ENCODE measurements at places on chromosomes 6 and 20.

GRCh38 chr6:51057296-51057695 is 238.6 kb downstream of the TFAP2B start:
- DNase-seq, result no peak

DNA sequence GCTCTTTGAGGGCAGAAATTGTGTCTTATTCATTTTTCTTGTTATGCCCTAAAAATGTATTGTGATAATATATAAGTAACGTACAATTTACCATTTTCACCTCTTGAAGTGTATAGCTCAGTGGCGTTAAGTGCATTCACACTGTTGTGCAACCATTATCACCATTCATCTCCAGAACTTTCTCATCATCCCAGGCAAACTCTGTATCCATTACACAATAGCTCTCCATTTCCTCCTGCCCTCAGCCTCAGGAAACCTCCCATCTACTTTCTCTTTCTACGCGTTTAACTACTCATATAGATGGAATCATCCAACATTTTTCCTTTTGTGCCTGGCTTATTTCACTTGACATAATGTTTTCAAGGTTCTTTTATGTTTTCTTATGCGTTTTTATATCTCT is 184.6 kb downstream of the ESR1 start:
- DNase-seq, result no peak

DNA sequence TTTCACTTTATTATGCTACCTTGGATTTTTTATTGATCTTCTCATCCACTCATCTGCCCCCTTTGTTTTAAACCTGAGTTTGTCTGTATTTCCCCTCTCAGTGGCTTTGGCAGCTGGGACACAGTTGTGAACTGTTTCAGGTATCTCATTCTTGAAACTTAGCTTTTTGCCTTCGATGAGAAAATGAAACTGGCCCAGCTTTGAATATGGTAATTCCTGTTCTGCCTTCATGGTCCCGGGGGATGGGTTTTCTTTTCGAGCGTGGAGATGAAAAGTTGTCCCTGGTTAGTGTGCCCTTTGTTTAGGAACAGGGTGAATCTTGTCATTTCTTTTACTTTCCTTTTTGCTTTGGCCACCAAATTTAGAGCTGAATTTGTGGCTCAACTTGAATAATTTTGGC is 25.6 kb downstream of the DHX35 start:
- DNase-seq, result no peak

DNA sequence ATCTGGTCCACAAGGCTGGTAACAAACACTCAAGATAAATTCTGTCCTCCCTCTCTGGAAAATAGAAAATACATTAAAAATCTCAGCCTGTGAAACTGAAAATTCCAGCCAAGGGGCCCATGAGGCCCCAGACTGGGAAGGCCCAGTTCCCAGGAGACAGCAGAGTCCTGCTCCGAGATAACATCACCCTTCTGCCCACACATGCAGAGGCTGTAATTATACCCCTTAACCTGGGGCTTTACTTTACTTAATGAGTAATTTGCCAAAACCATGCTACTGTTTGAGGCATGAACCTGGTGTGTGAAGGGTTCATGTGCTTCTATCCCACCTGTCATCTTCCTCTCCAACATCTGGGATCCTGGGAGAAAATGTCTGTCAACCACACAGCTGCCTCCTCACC is 398.9 kb upstream of the SULF2 start:
- DNase-seq, result no peak

GRCh38 chr20:63957004-63957689 is 931 bp upstream of the UCKL1 start:
- peak; percentile 67 for DNase-seq

GRCh38 chr6:61585504-61585903 is 700.5 kb downstream of the KHDRBS2 start:
- no peak for DNase-seq

DNA sequence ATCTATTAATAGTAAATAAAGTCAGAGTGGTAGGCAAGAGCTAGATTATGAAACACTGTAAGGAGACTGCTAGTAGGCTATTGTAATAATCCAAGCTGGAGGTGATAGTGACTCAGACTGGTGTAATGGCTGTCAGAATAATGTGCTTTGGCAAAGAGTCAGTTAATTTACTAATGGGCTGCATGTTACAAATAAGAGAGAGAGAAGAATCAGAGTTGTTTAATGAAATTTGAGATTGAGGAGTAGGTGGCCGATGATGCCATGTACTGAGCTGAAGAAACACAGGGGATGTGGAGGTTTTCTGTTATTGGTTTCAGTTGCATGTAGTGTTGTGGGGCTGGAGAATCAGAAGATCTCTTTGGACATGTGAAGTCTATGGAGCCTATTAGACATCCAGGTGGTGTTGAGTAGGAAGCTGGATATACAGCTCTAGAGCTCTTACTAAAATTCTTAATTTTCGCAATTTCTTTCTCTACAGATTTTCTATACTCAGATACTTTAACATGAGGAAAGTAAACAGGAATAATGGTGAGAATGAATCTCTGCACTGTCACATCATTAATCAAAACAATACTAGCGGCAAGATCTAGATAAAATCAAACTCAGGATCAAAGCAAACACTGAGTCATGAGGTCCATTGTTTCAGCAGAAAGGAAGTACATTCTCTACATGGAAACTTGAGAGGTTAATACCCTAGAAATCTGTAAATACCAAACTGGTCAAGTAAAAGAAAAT is 167.7 kb downstream of the SIM1 start:
- DNase-seq, result no peak

GRCh38 chr6:98648211-98648914 is 186.0 kb upstream of the POU3F2 start:
- DNase-seq, result no peak

DNA sequence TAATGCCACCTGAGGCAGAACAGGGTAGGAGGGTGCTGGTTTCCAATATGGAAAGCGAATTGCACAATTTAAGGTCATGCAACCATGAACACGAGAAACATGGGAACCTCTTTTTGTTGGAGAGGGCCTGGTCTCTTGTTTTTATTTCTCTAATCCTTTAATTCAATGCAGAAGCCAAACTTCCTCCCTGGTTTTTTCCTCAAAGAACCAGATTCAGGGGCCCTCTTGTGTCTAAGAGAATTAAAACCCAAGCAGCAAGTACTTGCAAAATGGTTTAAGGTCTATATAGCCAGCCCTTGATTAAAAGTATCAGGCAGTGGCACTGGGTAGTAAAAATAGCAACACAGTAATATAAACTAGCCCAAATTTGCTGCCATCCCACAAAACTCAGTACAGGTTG is 19.5 kb downstream of the GSTA4 start:
- DNase-seq, result no peak

- DNase-seq, result no peak
Measured at GRCh38 chr6:46628498-46628897, 24.1 kb downstream of the CYP39A1 start.

GRCh38 chr20:35199740-35200139 is 26.8 kb upstream of the MMP24 start:
- DNase-seq, result no peak

DNA sequence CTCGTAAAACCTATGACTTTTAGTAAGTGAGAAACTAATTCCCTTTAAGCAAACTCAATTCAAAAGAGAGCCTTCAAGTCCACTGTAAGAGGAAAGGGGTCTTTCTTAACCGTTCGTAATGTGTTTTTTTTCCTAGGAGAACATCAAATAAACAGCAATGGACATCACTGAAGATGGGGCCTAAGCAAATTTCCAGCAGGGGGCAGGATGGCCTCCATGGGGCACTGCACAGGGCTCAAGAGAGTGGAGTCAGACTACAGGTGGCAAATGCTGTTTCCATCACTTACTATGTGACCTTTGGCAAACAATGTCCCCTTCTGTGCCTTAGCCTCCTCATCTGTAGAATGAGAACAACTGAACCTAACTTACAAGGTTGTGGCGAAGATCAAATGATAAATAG is 88.7 kb downstream of the ARHGAP18 start:
- no peak for DNase-seq

DNA sequence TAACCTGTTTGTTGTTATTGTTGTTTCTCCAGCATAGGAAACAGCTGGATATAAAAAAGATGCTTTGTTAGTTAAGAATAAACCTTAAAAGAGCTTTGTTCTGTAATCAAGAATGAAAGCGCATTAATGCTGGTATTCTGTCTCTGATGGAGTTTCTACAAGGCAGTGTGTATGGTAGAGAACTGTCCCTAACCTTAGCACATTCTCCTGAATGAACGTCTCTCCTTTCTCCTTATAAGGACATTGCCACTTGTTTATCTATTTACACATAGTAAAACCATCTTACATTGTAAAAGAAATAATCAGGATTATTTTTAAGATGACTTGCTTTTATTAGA is 33.8 kb upstream of the LCA5 start:
- no peak for DNase-seq

DNA sequence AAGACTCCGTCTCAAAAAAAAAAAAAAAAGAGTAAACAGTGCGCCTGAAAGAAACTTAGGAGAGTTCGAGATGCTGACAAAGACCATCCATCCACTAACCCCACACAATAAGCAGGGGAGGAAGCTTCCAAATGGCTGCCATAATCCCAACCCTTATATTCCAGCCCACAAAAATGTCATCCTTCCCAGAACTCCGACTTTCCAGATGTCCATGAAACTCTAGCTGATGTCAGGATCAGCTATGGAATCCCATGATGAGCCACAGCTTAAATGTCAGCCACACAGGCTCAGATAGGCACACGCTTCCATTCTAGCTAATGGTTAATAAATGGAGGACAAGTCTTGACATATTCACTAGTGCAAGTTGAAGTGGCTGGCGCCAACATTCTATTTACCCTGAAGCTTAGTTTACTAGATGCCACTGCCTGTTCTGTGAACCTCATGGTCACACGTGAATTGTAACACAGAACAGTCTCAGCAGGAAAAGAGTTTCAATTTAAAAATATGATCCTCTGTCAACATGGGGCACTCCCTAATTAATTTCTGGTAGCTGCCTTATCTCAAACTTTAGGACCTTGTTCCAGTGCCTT is 75.5 kb downstream of the FOXF2 start:
- no peak for DNase-seq

DNA sequence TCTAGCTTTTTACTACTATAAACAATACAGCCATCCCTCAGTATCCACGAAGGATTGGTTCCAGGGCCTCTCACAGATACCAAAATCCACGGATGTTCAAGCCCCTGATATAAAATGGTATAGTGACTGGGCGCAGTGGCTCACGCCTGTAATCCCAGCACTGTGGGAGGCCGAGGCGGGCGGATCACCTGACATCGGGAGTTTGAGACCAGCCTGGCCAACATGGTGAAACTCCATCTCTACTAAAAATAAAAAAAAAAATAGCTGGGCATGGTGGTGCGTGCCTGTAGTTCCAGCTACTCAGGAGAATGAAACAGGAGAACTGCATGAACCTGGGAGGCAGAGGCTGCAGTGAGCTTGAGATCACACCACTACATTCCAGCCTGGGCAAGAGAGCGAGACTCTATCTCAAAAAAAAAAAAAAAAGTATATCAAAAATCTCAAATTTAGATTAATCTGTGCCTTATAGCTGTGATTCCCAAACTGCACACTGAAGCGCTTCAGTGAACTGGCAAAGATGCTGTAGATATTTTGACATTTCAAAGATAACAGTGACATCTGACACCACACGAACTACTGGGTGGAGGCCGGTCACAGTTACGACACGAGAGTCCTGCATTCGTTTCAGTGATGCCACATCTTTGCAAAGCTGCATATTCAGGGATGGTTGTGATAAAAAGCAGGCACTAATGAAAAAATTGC is 38.3 kb downstream of the MRS2 start:
- no peak for DNase-seq

GRCh38 chr6:161418463-161418945 is 144.6 kb upstream of the AGPAT4 start:
- DNase-seq, result no peak

- DNase-seq, result no peak
Measured at GRCh38 chr6:45724511-45724910, 291.1 kb downstream of the CLIC5 start.

DNA sequence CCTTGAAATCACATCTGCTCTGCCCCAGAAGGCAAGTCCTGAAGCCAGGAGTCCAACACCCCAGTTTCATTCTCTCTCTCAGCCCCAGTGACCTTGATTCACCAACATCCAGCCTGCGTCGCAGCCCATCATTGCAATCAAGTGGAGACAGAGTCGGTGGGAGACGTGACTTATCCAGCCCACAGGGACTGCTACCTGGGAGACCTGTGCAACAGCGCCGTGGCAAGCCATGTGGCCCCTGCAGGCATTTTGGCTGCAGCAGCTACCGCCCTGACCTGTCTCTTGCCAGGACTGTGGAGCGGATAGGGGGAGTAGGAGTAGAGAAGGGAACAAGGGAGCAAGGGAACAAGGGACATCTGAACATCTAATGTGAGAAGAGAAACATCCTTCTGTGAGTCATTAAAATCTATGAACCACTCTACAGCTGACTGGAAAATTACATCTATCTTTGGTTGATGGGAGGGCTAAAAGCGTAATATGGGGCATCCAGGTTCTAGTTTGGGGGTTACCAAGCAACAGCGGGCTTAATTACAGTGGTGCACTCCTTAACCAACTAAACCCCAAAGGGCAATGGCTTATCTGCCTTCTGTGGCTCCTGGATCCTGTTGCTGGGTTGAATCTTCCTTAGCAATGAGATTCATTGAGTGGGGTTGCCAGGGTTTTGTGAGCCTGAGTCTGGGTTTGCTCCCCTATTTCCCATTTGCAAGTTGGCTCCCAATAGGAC is 2.5 kb downstream of the LY6G6D start:
- no peak for DNase-seq

DNA sequence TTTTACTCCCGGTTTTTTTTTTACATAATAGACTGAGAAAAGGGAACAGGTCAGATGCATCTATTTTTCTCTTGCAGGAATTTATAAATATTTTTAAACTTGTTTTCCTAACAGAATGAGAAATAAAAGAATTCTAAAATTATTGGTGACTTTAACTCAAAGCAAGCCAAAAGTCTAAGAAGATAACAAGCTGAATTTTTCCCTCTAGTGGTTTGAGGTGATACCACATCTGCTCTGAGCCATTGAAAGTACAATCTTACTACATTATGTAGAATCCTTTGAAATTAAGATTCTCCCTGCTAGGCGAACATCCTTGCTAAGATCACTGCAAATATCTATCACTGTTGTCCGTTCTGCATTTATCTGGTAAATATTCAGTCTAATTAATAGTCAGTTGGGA is 10.7 kb upstream of the STMND1 start:
- no peak for DNase-seq

- no peak for DNase-seq
Measured at GRCh38 chr6:149137594-149137993, 179.9 kb upstream of the TAB2 start.

DNA sequence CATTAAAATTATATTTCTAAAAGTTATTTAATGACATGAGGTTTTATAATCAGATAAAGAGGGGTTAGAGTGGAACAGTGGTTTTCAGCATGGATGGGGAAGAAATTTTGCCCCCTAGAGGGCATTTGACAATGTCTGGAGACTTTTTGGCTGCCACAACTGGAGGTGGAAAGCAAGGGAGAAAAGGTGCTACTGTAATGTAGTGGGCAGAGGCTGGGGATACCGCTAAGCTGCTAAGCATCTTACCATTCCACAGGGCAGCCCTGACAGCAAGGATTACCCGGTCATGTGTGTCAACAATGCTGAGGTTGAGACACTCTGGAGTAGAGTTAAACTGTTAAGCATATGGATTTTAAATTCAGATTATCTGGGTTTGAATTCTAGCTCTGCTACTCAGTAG is 52.9 kb upstream of the FABP7 start:
- no peak for DNase-seq

- no peak for DNase-seq
Measured at GRCh38 chr6:5173810-5174209, 86.9 kb downstream of the LYRM4 start.
